ENCODE measurements at places on chromosomes 2 and 18.

DNA sequence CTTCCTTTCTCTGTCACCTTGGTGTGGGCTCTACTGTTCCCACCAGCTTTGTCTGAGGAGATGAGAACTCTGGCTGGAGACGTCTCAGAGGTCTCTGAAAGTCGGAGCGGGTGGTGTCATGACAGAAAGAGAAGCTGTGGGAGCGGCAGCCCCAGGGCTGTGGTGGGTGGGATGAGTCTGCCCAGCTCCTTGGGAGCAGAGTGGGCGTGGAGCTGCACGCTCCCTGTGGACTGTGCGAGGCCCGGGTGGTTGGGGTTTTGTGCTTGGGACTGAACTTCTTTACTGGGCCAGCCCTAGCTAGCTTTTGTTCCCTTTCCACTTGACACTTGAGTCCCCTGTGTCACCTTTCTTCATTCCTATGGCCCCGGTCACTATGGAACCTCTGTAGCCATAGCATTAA, 10.4 kb downstream of the TOGARAM2 start:
- DNase-seq: no peak

DNA sequence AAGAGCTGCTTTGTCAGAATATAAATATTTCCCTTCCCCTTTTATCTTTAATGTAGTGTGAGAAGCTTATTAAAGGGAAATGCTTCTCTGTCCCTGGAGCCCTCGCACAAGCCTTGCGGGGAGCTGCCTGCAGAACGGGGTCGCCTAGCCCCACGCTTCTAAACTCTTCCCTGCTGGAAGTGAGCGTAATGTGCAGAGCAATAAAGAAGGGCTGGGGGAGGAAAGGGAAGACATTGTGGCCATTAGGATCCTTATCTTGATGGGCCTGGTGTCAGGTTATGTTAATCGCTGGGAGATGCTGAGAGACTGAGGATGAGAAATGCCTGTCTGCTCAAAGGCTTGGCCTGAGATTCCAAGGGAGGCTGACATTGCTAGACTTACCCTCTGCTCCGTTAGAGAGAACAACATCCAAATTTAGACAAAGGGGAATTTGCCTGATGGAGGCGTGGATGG, 18.9 kb upstream of the FZD7 start:
- peak; percentile 37 for DNase-seq

GRCh38 chr18:8571399-8571798, 37.8 kb upstream of the RAB12 start:
- DNase-seq: no peak

DNA sequence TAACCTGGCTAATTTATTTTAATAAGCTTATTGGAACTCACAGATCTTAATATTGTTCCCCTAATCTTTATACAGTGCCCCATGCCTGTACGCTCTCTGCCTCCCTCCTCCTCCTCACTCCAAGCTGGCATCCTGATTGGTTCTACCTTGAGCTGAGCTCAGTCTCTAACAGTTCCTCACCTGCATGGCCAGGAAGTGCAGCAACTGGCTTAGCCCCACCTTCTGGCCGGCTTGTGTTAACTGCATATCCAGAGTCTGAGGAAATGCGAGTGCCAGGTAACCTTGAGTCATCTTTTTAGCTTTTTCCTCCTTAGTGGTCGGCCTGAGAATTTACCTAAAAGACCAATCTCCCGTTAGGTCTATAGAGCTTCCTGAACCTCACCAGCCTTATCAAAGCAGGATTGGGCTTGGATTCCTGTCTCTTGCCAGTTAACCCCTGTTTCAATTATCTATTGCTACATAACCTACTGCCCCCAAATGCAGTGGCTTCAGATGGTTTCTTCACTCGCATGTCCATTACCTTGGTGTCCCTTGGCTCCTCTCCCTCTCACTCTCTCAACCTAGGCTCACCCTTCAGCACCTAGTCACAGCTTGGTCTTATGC, 89.5 kb upstream of the STK39 start:
- no peak for DNase-seq

- no peak for DNase-seq
Measured at GRCh38 chr2:184735611-184736010, 137.3 kb downstream of the ZNF804A start.

DNA sequence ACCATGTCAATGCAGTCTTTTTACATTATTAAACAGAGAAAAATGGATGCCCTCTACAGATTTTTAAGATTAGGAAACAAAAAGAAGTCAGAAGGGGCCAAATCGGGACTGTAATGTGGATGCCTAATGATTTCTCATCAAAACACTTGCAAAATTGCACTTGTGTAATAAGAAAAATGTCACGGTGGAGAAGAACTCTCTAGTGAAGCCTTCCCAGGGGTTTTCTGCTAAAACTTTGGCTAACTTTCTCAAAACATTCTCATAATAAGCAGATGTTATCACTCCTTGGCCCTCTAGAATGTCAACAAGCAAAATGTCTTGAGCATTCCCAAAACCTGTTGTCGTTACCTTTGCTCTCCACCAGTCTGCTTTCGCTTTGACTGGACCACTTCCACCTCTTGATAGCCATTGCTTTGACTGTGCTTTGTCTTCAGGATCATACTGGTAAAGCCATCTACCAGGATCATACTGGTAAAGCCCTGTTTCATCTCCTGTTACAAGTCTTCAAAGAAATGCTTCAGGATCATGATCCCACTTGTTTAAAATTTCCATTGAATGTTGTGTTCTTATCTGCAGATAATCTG, 226.8 kb downstream of the TNS1 start:
- DNase-seq: no peak

GRCh38 chr2:159228081-159228581, 58.4 kb downstream of the WDSUB1 start:
- DNase-seq: no peak

DNA sequence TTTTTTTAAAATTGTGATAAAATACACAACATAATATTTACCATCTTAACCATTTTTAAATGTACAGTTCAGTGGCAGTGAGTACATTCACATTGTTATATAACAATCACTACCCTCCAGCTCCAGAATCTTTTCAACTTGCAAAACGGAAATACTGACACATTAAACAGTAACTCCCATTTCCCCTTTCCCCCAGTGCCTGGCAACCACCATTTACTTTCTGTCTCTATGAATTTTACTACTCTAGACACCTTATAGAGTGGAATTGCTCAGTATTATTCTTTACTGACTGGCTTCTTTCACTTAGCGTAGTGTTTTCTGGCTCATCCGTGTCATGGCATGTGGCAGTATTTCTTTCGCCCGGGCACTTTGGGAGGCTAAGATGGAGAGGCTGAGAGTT, 32.6 kb downstream of the FASTKD2 start:
- DNase-seq: peak; percentile 76

GRCh38 chr2:113124984-113125855, 2.2 kb upstream of the IL1RN start:
- no peak for DNase-seq

GRCh38 chr2:109370399-109371035, 241.5 kb downstream of the SH3RF3 start:
- no peak for DNase-seq

DNA sequence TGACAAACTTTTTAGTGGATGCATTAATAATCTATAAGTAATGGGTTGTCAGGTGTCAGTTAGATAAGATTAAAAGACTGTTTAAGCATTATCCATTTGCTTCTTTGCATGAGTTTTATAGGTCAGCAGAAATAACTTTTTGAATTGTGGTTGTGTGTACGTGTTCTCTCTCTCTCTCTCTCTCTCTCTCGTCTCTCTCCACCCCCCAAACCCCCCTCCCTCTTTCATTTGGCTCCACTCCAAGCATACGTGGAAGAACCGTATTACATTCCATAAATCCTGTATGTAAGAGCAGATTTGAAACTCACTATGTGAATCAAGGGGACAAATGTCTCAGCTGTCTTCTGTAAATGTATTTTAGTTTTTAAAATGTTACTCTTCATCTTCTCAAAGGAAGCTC, 120.2 kb downstream of the MEIS1 start:
- DNase-seq: peak; percentile 38

DNA sequence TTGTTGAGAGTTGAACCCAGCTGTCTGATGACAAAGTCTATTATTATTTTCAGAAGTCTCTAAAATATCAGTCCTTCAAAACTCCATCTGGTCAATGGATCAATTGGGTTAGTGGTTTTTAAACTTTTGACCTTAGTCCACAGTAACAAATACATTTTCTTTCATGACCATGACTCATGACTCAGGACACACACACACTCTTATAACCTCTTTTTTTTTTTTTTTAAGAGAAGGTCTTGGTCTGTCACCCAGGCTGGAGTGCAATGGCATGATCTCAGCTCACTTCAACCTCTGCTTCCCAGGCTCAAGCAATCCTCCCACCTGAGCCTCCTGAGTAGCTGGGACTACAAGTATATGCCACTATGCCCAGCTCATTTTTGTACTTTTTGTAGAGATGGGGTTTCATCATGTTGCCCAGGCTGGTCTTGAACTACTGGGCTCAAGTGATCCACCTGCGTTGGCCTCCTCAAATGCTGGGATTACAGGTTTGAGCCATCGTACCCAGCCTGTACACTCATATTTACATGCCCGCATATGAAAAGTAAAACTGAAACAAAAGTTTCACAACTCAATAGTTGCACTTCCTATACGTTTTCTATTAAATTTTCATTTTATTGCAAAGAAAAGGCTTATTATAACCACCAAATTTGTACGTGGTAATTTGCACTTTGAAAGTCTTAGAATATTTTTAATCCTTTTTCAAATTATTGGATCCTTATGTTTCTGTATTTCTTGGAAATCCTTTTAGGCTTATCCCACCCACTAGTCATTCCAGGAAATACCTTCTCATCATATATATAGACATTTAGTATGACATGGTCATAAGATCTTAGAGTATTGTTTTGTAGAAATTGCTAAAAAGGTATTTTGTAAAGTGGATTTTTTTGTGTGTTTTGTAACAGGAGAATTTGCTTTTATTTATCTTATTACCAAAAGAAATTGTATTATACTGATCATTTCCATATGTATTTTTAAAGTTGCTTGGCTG, 199.0 kb downstream of the LPIN1 start:
- DNase-seq: no peak

DNA sequence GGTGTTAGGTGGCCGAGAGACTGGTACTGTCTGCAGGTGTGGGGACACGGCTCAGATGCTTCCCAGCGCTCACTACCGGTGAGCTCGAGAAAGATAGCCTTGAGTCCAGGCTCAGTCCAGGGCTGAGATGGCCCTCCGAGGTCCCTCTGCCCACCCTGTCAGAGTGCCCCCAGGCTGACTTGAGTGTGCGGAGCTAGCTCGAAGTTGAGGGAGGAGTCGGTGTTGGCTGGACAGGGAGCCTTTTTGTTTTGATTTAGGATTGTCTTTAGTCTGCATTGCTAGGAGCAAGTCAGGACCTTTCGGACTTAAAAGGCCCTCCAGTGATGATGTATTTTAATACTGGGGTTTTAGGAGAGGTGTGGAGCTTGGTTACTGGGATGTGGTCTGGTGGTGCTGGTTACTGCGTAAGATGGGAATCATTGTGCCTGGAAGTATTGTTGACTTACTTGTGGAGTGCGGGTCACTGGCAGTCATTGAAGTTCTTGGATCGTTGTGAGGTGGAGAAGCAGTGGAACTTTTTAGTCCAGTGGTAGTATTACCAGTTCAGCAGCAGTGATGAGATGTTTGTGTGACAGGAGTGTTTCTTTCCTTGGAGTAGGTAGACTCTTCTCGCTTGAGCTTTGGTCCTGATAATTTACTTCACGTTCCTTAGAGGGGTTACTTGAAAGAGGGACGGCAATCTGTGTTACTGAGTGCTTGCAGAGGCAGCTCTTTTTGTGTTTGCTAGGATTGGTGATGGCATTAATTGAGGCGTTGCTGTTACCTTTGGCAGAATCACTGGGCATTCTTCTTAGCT, 633 bp downstream of the KIAA1328 start:
- DNase-seq: no peak

DNA sequence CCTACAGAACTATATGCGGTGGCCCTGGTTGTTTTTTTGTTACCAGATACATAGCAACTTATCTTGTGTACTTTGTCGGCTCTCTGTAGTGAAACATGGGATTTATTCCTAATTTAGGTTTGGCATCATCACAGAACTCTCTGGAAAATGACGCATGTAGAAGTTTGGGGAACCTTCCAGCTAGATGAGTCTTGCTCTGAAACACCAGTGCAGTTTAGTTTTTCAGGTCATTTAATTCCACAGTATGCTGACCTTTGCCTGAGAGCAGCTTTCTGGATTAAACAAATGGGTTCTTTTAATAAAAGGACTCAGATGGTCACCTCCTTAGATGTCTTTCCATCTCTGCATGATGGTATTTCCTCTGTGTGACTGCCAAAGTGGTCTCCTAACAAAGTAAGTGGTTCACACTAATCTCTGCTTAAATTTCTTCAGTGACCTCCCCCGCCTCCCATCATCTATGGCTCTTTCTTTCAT, 39.9 kb downstream of the MYO3B start:
- DNase-seq: no peak

DNA sequence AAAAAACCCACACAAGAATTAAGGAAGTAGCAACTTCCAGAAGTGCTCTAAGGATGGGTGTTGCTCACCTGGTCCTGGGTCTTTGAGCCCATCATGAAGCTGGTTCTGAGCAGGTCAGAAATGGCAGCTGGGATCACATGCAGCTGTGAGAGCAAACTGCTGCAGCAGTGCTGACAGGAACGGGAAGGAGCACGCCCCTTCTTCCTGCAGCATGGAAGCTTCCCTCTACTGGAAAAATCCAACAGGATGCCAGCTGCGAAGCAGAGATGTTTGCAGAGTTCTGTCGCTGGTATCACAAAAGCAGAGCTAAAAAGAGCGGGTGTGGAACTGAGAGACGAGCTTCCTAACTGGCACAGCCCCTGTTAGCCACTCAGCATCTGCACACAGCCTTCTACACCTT, 33.7 kb downstream of the EIF4E2 start:
- no peak for DNase-seq

Measured in KBM-7 (cell line).